ENCODE measurements at places on chromosomes 12 and 14.

DNA sequence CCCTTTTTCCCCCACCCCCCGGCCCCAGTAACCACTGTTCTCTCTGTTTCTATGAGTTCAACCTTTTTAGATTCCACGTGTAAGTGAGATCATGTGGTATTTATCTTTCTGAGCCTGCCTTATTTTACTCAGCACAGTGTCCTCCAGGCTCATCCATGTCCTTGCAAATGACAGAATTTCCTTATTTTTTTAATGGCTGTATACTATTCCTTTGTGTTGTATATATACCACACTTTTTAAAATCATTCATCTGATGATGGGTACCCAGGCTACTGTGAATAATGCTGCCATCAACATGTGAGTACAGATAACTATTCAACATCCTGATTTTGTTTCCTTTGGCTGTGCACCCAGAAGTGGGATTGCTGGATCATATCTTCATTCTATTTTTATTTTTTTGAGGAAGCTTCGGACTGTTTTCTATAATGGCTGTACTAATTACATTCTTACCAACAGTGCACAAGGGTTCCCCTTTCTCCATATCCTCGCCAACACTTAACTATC, 54.7 kb downstream of the DDX51 start:
- no peak for DNase-seq

DNA sequence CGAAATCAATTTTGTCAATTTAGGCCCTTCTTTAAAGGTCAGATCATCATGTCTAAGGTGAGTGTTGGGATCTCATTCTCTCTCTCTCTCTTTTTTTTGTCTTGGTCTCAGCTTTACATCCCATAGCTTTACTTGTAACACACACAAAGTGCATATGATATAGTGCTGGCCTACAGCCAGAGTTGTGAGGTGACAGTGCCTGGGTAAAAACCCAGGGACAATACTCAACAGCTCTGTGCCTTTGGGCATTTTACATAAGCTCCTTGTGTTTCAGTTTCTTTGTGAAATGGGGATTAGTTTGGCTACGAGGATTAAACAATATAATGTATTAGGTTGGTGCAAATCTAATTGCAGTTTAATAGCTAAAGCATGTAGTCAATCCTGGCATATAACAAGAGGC, 40.2 kb downstream of the GRIP1 start:
- no peak for DNase-seq

DNA sequence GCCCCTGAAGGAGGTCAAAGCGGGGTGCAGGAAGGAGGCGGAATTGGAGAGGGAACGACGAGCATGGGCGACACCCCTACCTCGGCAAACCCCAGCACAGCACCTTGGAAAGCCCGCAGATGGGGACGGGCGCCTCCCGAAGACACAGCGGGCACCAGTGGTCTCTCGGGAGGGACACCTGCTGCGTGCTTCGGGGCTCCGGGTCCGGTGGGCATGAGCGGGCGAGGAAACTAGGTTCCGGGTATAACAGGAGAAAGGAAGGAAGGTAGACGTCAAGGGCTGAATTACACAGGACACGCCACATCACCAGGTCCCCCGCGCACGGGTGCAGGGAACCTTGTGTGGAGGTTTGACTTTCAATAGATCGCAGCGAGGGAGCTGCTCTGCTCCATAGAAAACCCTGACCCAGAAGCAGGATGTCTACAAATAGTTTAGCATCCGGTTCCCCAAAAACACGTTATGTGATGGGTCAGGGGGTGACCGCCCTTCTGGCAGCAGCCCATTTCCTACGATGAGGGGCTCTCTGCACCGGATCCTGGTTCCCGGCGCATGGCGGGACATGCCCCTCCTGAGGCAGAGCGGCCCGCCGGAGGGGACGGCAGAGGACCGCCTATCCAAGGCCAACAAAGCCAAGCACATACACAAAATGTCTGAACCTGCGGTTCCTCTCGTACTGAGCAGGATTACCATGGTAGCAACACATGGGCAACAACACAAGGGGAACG, 196.9 kb downstream of the ALG10 start:
- no peak for DNase-seq

DNA sequence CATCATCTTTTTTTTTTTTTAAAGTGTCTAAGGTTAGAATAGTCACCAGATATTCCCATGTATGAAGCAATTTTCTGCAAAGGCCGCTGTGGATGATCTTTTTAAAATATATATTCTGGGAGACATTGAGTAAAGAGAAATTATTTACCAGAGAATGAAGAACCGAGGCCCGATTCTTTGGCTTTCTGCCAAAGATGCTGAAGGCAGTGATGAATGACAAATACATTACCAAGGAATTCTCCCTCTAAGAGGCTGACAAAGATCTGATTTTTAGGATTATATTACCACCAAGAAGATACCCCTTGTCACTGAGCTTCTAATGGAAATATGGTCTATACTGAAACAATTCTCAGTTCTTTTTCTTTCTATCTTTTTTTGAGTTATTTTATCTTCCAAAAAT, 336.8 kb downstream of the NAV3 start:
- DNase-seq = no peak

All from transverse colon (tissue), 4 donors.